CD4-positive, alpha-beta T cell treated with Interleukin-4 for 1 hour (primary cell): ENCODE measurements at places on chromosomes 4 and X.
A peak's percentile ranks its signal among the peaks of the same experiment; 100 is the strongest.

GRCh38 chr4:8324640-8325239 lies 55.2 kb downstream of the HTRA3 start:
- no peak for DNase-seq

GRCh38 chr4:95410387-95410977 lies 138.3 kb downstream of the UNC5C start:
- DNase-seq = no peak

GRCh38 chr4:71009890-71010588 lies 16.6 kb downstream of the DCK start:
- DNase-seq = no peak

GRCh38 chr4:38123555-38123954 lies 163.4 kb downstream of the PTTG2 start:
- DNase-seq = no peak

GRCh38 chr4:16005676-16006075 lies 42.7 kb upstream of the FGFBP2 start:
- no peak for DNase-seq

- DNase-seq = no peak
Observed at GRCh38 chrX:17192106-17192505, 182.9 kb upstream of the NHS start.

- no peak for DNase-seq
Observed at GRCh38 chr4:104524026-104524425, 29.3 kb upstream of the CXXC4 start.

DNA sequence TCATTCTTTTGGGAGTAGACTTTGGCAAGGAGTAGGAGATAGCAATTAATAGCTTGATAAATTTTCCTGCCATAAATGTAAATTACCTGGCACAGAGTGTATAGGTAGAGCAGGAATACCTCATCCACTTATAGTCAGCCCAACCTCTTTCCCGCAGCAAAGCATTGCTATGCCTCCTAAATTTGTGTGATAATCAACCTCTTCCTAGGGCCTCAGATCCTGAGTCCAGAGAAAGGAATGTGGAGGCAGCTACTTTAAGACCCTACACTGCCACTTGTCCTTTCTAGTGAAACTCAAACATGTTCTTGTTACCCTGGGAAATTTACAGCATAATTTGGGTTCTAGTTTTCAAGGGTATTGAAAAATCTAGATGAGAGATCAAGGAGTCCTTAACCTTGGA lies 919.0 kb downstream of the RAPGEF2 start:
- DNase-seq = no peak

- DNase-seq = no peak
Observed at GRCh38 chr4:27574743-27575142, 714.1 kb downstream of the STIM2 start.

DNA sequence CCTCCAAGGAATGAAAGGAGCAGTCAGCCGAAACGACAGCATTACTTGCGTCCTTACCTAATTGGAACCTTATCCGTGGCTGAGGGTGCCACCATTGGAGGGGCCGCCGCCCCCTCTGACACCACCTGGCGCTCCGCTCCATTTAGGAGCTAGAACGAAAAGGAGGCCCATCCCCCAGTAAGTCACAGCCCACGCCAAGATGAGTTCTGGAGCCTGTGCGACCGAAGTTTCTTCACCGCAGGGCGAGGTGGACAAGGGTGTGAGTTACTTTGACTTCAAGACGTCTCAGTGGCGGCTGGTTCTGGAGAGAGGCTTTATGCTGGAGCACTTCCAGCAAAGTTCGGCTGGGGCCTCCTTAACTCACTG lies 729 bp upstream of the IRF2 start:
- DNase-seq = peak; percentile 54

DNA sequence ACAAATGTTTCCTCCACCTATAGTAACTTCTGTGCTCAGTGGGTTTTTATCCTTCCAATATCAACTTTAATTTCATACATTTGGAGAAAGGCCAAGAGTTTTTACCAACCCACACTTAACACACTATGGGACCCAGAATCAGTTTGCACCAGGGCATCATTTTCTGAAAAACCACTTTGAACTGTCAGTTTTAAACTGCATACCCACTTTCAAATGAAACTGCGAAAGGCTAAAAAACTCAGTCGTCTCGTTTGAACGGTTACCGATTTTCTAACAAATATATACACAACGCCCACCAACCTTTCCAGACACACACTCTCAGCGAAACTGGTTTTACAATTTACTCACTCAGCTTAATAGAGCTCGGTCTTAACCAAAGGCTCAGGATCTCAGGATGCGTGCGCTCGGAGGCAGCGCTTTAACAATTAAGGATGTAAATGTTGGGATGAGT lies 376 bp downstream of the ABCG2 start:
- DNase-seq = no peak

DNA sequence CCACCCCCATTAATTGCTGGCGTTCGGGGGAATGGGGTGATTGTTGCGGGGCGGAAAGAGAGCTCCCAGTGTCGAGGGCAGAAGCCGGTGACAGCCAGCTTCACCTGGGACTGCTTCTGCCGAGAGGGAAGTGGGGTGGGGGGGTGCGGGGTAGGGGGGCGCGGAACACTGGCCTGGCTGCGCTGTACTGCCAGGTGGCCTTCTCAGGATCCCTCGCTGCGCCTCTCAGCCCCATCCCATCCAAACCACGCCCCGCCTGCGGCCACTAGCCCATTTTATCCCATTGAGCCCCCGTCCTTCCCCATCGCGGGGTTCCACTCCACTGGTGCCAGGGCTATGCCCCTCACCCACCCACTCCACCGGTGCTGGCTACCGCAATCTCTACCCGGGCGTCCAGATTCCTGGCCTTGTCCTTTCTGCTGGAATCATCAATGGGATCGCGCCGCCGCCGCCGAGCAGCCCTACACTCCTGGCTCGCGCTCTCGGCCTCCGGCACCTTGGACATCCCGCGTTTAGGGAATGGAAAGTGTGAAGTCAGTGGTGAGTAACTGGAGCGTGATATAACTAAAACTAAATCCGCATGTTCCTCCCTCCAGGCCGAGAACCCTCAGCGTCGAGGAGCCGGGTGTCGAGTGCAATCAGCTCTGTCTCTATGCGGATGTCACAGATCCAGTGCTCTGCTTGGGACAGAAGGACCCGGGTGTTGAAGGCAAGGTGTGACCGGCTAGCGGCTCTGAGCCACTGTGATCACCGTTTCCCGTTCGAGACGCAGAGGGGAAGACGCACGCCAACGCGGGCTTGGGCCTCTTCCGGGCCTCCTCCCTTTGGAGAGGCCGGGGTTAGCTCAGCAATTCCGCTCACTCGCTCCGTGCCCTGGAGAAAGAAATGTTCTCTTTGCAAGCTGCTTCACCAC lies 20.5 kb downstream of the NKX3-2 start:
- DNase-seq = no peak

- no peak for DNase-seq
Observed at GRCh38 chrX:9337046-9337445, 127.8 kb upstream of the TBL1X start.

DNA sequence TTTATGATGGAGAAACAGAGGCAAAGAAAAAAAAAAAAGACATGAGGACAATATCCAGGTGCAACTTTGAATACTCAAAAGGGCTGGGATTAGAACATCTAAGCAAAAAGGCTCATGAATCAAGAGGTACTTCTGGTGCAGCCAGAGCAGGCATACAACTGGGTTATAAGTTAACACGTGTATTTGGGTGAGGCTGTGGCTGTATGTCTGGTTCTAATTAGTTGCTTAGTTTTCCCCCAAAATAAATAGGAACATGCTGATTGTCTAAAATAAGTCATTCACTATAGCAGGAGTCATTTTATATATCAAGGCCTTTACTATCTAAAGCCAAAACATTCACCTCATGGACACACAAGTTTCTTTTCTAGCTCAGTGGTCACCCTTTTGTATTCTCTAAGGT lies 20.2 kb downstream of the NHS start:
- no peak for DNase-seq

GRCh38 chr4:8338351-8338961 lies 68.9 kb downstream of the HTRA3 start:
- DNase-seq = no peak

DNA sequence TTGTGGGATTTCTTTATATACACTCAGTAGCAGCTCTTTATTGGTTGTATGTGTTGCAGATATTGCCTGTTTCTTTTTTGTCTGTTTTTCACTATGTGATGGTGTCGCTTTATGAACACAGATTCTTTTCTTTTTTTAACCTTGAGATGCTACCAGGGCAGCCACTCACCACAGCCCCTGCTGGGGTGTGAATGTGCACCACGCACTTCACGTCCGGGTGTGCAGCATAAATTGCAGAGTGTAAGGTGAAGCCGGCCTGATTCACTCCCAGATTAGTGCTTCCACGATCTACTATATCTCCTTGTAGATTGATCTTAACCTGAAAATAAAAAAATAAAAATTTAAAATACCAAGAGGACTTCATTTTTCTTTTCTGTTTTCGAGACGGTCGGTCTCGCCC lies 71.4 kb downstream of the FAM193A start:
- DNase-seq = no peak

- DNase-seq = no peak
Observed at GRCh38 chrX:66255359-66255967, 91.4 kb downstream of the HEPH start.

GRCh38 chrX:33053001-33053400 lies 158.3 kb downstream of the DMD start:
- DNase-seq = no peak

GRCh38 chrX:130885996-130886395 lies 17.0 kb downstream of the ENOX2 start:
- DNase-seq = peak; percentile 1

DNA sequence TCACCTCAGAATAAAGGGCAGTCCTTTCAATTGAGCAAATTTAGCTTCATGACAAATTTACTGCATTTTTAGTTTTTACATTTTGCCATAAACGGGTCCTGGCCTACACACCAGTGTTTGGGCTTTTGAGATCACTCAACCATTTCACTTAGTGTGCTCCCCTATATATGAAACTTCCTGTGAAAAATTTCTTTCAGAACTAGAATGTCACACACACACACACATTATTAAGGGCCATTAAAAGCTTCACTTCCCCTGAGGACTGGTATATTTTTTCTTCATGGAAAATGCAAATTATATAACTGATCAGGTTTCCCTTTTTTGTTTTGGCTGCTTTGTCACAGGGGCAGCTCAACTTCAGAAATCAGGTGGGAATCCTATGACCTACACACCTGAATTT lies 206.5 kb downstream of the ENOX2 start:
- no peak for DNase-seq

- DNase-seq = no peak
Observed at GRCh38 chrX:52424656-52425055, 55.8 kb downstream of the XAGE2 start.

- DNase-seq = no peak
Observed at GRCh38 chr4:26048950-26049349, 134.9 kb downstream of the SMIM20 start.

- DNase-seq = no peak
Observed at GRCh38 chr4:139146926-139147629, 29.9 kb downstream of the ELF2 start.

DNA sequence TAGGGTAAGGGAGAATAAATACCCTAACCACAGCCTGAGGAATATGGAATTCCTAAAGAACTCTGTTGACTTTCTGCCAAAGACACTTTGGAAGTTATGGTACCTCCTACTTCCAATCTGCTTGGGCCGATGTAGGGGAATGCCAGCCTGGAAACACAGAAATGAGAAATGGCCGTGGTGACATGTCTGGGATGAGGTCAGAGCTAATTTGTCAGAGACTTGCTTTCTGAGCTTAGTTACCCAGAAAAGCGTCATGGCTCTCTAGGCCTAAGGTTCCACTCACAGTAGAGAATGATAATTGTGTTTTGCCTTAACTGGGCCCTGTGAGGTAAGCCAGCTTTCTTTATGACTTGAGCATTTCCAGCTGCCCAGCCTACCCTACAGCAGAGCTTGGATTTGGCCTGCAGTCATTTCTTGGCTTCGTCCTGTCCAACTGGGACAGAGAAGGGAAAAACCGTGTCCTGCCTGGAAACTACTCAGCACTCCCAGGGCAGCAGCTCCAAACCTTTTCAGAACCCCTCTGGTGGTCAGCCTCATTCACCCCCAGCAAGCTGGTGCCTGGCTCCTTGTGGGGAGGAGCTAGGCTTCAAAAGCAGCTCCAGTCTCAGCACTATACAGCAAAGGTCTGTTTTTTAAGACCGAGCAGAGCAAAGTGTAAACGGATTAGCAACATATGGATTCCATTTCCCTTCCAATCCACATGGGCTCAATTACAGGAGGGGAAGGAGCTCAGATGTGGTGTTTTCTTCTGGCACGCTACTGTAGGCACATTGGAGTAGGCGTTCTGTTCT lies 92.3 kb downstream of the RLIM start:
- no peak for DNase-seq

- no peak for DNase-seq
Observed at GRCh38 chr4:82422616-82423015, 7.6 kb downstream of the HNRNPDL start.

DNA sequence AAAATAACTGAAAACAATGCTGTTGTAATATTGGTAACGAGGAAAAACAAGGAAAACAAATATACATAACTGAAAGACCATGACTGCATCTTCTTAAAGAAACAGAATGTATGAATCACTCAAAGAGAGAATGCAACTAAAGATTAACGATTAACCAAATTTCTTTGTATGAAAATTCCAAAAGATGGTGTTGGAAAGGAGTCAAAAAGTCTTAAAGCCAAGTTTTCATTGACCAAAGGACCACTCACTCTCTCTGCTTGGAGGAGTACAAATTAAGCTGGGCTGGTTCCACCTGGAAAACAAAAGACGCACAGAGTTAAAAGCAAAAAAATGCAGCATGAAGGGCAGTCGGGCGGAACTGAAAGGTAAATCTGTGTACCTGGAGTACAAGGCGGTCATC lies 1.8 kb downstream of the DCAF12L1 start:
- DNase-seq = no peak

- no peak for DNase-seq
Observed at GRCh38 chr4:142883040-142883832, 37.1 kb upstream of the INPP4B start.

DNA sequence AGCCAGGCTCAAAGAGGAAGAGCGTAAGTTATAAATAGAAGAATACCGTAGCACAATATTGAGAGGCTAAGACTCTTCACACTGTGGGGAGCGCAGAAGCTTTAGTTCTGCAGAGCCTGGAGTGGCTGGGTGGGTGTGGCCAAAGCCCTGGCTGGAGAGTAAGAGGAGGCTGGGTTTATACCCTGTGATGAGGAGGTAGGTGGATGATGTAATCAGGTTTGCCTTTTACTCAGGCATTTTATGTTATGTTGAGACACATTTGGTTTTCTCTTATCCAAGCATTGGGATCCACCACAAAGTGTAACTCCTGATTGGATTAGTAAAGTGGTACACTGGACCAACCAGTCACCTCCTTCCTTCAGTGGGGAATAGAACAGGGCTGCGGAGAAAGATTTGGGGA lies 13.9 kb downstream of the CDS1 start:
- DNase-seq = no peak

- no peak for DNase-seq
Observed at GRCh38 chrX:123093792-123094191, 90.3 kb upstream of the GRIA3 start.

DNA sequence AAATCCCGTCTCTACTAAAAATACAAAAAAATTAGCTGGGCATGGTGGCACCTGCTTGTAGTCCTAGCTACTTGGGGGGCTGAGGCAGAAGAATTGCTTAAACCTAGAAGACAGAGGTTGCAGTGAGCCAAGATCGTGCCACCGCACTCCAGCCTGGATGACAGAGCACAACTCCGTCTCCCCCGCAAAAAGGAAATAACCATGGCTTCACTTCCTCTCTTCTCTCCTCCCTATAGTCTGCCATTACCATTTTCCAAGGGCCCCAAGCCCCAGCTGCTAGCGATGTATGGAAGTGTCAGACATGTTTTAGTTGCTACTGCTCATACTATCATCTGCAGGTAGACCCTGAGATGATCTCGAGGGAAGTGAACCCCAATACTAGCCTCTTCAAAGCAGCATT lies 177.3 kb upstream of the FAM9B start:
- DNase-seq = no peak
